Fibroblast of skin of back (primary cell): ENCODE measurements at places on chromosomes 6 and 20.
A peak's percentile ranks its signal among the peaks of the same experiment; 100 is the strongest.

DNA sequence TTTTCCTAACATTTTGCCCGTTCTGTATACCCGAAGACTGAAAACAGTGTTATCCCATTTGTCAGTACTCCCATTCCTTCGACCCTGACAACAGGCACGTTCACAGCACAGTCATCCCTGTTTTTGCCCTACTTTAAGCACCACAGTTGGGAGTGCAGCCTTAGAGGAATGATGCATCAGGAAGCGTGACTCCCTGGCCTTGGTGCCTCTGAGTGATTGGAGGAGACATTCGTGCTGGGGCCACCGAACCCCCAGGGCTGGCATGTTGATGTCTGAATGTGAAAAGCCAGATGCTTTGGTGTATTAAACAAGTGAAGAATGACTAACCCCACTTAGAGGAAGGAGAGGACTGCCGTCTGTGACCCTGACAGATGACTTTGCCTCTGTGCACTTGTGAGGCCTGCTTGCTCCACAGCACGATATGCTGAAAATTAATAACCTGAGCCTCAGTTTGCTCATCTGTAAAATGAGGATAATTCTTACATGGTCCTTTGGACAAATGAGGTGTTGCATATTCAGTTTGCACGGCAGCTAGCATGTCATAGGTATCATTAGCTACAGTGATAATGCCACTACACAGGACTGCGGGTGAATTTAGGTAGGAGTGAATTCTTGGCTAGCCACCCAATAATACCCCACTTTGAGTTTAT lies 36.0 kb downstream of the STK35 start:
- peak; percentile 79 for DNase-seq

DNA sequence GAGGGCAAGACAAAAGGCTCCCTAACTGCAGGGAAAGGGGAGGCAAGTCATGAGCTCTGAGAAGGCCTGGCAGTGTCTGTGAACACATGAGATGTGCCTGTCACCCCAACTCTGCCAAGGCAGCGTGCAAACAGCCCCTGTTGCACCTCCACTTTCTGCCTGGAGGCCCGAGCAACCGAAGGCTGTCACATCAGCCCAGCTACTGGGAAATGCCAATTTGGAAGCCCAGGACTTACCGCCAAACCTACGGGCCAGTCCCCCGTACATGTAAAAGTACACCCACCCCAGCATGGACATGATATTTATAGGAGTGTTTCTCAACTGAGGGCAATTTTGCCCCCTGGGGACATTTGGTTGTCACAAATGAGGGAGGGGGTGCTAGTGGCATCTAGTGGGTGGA lies 27.3 kb upstream of the RPP40 start:
- no peak for DNase-seq

DNA sequence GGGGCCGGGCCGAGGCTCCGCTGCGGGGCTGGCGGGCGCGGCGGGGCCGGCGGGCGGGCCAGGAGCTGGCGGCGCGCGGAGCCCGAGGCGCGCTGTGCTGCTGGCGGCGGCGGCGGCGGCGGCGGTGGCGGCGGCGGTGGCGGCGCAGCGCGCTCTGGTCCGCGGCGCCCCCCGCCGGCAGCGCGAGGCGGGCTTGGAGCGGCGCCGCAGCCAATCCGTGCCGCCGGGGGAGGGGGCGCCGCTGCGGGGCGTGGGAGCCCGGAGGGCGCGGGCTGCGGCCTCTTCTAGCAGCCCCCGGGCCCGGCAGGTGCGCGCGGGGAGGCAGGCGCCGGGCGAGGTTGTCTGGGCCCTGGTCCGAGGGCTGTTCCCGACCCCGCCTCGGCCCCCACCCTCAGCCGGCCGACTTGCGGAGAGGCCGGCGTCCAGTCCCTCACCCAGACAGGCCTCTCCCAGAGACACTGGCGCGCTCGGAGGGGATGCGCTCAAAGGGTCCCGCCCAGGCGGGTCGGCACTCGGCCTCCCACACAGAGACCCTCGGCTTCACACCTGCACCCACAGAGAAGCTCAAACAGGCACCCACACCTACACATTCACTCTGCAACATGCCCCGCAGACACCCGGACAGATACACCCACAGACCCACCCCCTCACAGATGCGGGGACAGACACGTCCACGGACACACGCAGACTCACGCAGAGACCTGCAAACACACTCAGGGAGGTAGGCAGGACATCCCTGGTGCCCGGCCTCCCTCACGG lies at the start of gene RIMS4:
Gene RIMS4 (minus strand): TSS at position 156 of the 759 bp plus-strand sequence. CDS start 275 bp downstream, outside the sequence.
- DNase-seq = no peak

- no peak for DNase-seq
Measured at GRCh38 chr6:15437090-15437635, 191.3 kb downstream of the JARID2 start.

- no peak for DNase-seq
Measured at GRCh38 chr20:62427172-62428001, at the start of gene RBBP8NL. Gene RBBP8NL, minus strand, starts transcription at chr20:62427539. Its CDS starts 7,892 bp downstream, at chr20:62419647.

DNA sequence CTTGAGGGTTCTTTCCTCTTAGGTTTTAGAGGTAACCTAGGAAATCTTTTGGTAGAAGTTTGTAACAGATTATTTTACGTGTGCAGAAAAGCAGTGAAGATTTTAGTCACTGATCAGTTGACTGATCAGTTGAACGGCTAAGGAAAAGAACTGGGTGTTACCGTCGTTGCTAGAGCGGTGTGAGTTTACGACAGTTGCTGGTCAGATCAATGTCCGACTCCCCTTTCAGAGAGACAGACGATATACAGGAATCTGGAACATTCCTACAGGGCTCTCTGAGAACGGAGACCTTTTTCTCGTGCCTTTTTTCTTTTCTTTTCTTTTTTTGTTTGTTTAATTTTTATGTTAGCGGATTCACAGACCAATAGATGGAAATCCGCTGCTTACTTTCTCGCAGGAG lies 132.1 kb upstream of the ZNF184 start:
- no peak for DNase-seq

- DNase-seq = no peak
Measured at GRCh38 chr20:1949347-1950100, 44.3 kb downstream of the PDYN start.

GRCh38 chr6:161244725-161245124 lies 29.1 kb downstream of the AGPAT4 start:
- no peak for DNase-seq

DNA sequence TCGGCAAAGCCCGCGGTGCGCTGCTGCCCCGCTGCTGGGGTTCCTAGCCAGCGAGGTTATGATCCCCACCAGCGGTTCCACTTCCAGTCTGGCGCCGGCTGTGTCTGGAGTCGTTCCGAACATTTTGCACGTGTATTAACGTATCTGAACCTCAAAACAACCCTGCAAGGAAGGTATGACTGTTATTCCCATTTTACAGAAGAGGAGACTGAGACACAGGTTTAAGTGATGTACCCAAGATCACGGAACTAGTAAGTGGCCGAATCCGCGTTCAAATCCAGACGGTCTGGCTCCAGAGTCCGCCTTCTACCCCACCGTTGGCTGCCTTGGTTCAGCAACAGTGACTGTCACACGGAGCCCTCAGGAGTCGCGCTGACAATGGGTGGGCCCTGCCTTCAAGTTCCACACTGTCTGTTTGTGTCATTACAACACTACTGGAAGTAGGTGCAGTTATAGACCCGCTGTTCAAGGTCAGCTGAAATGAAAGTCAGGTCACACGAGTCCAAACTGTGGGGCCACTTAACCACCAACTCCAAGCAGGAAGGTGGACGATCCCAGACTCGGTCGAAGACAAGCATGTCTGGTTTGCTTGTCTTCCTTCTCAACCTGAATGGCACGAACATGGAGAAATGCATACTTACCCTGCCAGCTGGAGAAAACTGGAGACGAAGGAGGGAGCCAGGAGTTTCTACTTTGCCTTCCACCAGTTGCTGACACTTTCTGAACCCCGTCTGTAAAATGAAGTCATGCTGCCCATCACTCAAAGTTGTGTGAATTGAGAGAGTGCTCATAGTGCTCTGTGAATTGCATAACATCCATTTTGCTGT lies 803 bp upstream of the SRXN1 start:
- DNase-seq = no peak

DNA sequence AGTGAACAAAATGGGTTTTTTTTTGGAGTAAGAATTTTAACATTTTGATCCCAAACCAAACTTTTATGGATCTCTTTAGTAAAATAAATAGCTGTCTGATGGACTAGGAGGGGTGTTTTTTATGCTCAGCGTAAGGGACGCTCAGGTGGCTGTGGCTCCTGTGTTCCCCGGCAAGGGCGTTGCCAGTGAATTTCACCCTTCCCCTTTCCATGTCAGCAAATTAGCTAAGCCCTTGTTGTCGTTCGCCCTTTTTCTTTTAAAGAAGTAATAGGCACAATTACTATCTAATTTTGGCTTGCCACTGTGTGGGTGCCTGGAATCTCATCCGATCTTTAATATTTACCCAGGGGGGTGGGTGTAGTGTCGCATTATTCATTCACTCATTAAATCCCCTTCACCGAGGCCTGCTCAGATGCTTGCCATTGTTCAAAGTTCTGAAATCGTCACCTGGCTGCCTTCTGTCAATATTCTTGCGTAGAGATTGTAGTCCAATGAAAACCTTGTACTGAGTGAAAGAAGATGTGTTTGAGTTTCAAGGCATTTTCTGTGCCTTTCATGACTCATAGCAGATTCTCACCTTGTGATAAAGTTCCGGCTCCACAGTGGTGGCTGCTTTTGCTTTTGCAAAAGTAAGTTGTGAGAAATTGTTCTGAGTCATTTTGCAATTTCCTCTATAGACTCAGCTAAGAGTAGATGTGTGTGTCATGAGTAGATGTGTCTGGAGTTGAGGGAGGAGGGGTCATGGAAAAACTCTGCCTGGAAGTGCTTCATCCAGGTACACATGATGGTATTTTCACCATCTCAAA lies 40.0 kb upstream of the CLDN20 start:
- DNase-seq = peak; percentile 84

DNA sequence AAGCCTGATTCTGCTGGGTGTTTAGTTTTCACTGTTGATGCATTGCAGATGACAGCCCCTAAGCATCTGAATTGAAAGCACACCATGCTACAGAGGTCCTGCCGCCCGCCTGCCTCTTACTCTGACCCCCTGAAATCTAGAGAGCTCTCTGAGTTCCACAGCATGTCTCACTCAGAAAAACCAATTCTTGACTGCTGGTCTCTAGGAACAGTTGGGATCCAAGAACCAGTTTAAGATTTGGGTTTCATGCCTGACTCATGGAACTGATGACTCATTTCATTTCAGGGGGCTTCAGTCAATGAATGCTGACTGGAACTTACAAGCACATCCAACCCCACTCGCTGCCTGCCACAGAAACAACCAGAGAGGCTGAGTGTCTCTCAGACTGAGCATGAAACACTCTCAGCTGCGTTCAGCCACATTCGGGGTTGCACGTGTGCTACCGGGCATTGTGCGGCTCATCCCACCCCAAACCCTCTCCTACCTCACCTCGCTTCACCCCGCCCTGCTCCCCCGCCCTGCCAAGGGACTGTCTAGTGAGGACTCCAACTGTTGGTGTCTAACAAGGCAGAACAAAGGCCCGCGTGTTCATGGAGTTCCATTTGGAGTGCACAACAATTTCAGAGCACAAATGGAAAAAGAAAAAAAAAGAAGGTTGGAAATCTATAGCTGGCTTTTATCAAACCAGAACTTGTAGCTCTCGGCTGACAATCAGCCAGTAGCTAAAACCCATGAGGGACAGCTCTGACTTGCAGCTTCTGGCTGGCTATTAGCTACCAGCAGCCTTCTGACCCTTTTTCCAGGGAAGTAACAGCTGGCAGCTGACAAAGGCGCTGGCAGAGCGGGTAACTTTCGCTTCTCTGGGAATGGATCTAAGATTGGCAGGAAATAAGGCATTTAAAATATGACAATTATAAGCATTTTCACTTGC lies 20.0 kb upstream of the TRAF3IP2 start:
- peak; percentile 85 for DNase-seq

DNA sequence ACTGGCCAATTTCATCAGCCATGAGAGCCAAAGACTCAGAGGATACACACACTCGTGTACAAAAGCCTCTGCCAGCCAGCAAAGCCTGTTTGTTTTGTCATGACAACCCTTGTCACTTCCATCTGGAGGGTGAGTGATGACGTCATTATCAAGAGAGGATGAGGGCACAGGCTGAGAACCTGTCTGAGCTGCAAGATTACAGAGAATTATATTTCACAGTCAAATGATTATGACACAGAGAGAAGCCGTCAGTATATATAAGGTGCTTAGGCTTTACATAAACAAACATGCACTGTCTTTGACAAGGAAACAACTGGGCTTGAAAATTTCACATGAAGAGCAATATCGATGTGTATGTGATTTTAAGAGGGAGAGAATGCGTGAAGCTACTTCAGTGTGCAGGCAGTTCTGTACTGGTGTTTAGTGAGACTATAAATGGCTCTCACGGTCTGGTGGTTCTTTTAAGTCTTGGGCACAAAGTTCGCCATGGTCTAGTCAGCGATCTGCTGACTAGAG lies 36.5 kb upstream of the BCLAF1 start:
- DNase-seq = peak; percentile 15

DNA sequence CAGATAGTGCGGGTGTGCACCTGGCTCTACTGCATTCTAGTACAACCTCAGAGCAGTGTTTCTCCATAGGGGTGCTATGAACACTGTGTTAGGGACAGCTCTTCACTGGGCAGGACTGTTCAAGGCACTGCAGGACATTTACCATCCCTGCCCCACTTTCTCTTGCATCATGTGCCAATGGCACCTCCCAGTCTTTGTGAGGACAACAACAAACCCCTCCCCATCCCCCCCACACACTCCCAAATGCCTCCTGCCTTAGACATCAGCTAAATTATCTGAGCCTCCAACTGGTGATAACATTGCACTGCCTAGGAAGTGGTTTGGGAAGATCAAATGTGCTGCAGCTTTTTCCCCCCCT lies 98.9 kb downstream of the FYN start:
- peak; percentile 62 for DNase-seq

- DNase-seq = no peak
Measured at GRCh38 chr20:46123482-46124245, 5.5 kb downstream of the CD40 start.

GRCh38 chr6:33850869-33851541 lies 47.2 kb upstream of the MLN start:
- DNase-seq = no peak

GRCh38 chr20:64146301-64146935 lies 17.8 kb upstream of the MYT1 start:
- no peak for DNase-seq

- DNase-seq = no peak
Measured at GRCh38 chr6:63689421-63689820, 53.8 kb downstream of the PHF3 start.

DNA sequence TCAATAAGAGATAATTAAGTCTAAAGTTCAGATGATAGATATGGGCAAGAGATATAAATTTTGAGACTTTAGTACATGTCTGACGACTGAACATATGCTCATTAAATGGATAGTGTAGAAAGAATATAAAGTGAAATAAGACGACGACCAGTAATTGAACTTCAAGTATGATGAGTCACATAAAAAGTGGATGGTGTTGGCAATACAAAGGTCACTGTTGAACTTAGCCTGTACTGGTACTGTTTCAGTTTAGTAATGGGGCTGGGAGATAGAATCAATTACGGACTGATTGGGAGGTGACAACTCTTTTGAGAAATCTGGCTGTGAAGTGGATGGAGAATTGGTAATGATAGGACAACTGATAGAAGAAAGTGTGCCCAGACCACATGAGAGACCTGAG lies 68.1 kb downstream of the IBTK start:
- DNase-seq = no peak

- DNase-seq = peak; percentile 48
Measured at GRCh38 chr6:52749556-52750152, 13.6 kb downstream of the GSTA2 start.
